ENCODE measurements at places on chromosomes 7 and 10. TPM values are rescaled to one million over a fixed set of nuclear protein-coding genes. Genes with fewer than 3 reads are reported as not detected.

The FGFBP3 gene
- total RNA-seq, result 0.69 TPM

The METTL27 gene
- total RNA-seq, result 0.35 TPM

The LRGUK gene
- 1.0 TPM for total RNA-seq

The CUZD1 gene
- 0.40 TPM for total RNA-seq

The AGR2 gene
- total RNA-seq, result 140 TPM

The CUL2 gene
- total RNA-seq, result 119 TPM

The EDRF1 gene
- total RNA-seq, result 16.0 TPM

The NANOS1 gene
- total RNA-seq, result 5.4 TPM

The NEUROD6 gene
- not detected for total RNA-seq

The GPR15LG gene
- not detected for total RNA-seq

The ZP3 gene
- 11.9 TPM for total RNA-seq
